ENCODE measurements at places on chromosomes 6 and 20.

DNA sequence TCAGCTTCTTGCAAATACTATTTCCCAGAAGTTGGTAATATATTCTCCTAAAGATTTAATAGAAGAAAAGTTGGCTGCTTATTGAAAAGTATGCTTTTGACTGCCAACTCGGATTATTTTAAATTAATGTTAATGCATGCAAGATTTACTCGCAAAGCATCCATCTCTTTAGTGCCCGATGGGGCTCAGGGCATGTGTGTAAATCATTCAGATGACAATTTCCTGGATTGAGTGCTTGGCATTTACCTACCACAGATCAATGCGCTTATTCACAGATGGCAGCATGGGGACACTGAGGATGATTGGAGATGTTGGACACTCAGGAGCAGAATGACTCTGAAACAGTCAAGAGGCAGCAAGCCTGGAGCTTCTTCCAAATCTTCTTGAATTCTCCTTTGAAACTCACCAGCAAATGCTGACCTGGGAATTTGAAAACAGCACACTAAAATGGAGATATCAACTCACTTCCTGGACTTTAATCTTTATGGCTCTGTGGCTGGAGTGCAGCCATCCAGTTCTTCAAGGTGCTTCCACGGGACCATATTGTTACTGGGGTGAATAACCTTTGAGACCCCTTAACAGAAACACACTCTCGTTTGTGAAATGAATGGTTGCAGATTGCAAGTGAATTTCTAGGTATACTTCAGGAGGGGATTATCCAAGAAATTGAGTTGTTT lies 34.1 kb upstream of the TIAM2 start:
- no peak for DNase-seq

GRCh38 chr6:149887343-149887742 lies 10.6 kb downstream of the RAET1E start:
- DNase-seq = no peak

- no peak for DNase-seq
Measured at GRCh38 chr6:111796310-111796918, 76.8 kb downstream of the FYN start.

DNA sequence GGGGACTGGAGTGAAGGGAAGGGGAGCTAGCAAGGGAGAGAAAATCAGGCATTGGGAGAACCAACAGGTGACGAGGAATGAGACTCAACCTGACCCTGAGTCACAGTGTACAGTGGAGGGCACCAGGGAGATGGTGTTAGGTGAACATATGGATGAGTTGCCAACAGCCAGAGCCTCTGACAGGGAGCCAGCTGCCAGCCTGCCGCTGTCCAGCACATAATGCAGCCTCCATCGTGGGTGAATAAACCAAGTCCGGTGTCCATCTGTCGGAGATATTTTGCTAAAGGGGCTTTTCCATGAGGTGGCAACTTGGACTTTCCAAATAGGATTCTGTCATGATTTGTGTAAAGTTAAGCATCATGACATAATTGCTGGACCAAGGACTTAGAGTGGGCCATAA lies 88.1 kb downstream of the CDH4 start:
- DNase-seq = no peak

DNA sequence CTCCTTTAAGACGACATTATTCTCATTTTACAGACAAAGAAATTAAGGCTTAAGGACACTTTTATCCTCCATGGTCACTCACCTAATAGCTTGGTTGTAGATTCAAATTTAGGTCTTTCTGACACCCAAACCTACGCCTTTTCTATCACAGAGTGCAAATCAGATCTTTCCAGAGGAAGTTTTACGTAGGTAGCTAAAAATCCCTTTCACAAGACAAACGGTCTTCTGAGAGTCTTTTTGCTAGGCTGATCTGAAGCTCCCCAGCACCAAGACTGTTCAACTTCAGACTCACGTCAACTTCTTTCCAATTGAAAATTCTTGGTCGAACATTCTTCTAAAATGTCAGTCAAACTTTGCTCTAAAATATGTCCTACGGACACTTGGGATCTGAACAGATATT lies 46.5 kb downstream of the BLOC1S5 start:
- DNase-seq = no peak

All from NCI-H82 (cell line).